ENCODE measurements at places on chromosomes 13 and 19.

DNA sequence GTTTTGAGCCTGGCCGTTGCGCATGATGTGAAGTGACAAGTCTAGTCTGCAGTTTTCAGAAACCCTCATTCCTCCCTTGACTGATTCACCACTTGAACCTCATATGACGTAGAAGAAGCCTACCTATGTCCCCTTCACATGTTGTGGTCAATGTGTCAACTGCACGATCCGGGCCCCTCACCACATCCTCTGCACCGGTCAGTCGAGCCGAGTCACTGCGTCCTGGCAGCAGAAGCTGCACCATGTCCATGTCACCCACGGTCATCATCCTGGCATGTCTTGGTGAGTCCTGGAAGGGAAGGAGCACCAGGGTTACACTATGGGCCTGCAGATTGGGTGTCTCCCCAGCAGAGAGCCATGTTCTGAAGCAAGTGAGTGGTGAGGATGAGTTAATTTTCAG lies at the start of gene KIR2DL4:
Gene KIR2DL4 (plus strand): TSS at position 201 of the 400 bp plus-strand sequence. CDS start 42 bp downstream, at position 243.
- DNase-seq: no peak

GRCh38 chr19:16185768-16186123 lies 536 bp downstream of the FAM32A start:
- DNase-seq: peak; percentile 21

DNA sequence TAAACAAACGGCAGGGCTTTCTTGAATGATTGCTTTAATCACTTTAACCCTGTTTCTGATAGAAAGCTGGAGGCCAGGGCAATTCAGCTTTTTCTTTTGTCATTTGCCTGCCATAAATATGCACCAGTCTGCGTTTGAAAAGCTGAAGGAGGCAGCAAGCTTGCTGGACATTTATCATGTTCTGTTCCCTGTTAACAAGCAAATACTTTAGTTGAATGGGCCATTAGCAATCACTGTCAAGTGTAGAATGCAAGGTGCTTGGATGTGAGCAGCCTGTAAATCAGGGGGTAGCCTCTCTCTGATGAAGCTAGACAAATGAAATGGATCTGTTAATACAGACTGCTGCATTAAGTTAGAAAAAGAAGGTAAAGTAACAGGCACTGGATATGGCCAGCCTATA lies 7.6 kb downstream of the EFNB2 start:
- no peak for DNase-seq

DNA sequence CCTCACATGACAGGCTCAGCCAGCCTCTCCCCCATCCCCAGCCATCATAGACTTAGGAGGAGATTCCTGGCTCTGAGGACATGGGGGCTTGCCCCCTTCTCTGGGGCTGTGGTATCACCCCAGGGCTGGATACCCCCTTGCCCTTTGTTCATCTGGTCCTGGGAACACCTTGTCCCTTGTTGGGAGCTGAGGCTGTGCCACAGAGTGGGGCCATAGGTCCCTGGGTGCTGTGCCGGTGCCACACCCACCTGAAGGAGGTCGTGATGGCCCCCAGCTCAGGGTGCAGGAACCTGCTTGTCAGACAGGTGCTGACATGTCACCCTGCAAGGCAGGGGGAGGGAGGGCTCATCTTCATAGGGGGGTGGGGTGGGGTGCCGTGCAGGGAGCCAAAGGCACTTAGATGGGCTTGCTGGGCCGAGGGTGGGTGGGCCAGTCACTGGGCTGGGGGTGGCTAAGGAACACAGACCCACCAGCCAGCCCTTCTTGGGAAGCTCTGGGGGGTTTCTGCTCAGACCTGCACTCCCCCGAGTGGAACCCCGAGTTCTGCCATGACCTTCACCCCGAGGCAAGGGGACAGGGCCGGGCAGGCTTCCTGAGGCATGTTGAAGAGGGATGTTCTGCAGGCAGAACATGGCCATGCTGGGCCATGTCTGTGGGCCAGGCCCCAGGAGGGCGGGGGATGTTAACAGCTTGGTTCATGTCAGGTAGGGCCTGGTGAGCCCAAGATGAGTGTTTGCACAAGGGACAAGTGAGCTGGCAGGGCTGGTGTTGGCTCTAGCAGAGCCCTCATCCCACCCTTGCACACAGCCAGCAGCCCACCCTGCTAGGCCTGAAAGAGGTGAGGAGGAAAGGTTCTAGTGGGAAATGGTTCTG lies 28.0 kb downstream of the TSSK6 start:
- DNase-seq: no peak

- DNase-seq: no peak
These were observed 171.8 kb downstream of the STK24 start for GRCh38 chr13:98405107-98405571.

Data from stimulated activated CD4-positive, alpha-beta T cell treated with anti-CD3 and anti-CD28 coated beads, TNF-alpha, amount 100 ng/mL, for 1 hour (primary cell).